Substantia nigra (tissue), 51 donors: ENCODE measurements at places on chromosomes 6 and 20.
A peak's percentile ranks its signal among the peaks of the same experiment; 100 is the strongest.

- peak; percentile 16 for DNase-seq
These were observed 97.9 kb downstream of the SOD2 start for GRCh38 chr6:159595173-159595572.

DNA sequence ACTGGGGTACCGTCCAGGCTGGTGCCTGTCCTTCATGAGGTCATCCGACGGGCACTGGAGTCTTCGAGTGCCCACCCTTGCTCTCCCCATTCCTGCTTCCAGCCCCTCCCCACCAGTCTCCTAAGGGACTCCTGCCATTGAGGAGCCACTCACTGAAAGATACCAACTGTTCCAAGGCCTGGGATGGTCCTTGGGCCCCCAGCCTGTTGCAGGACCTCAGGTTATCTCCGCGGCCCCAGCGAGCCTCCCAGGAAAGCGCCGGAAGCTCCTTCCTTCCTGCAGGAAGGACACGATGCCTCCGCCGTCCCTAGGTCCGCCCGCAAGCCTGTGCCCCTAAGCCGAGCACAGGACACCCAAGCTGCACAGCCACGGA, 1.2 kb downstream of the NKAIN4 start:
- no peak for DNase-seq

GRCh38 chr6:129663531-129663930, 46.4 kb downstream of the ARHGAP18 start:
- DNase-seq, result no peak

DNA sequence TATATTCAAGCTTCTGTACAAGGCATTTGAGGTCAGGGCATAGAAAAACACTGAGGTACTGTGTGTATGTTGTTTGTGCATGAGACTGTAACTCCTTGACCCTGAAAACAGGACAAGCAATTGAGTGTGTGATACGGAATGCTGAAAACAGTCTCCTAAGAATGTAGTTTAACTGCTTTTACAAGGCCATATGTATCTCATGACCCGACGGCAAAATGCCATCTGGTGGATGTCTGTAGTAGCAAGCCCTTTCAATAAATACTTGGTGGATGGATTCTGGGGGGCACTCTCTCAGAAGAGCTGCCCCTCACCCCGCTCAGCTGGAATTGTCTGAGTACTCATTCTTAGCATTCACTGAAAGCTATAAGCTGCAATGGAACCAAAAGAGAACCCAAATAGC, 69.3 kb upstream of the EYS start:
- DNase-seq, result no peak
